GM12878 (cell line): ENCODE measurements at places on chromosomes 3 and 15. TPM values are rescaled to one million over a fixed set of nuclear protein-coding genes. Genes with fewer than 3 reads are reported as not detected.

GRCh38 chr3:36923523-36923943 is 21.3 kb downstream of the TRANK1 start:
- no peaks in the 10 kb centered on the region for H3K36me3 ChIP-seq
- no peak for DNase-seq
- H3K4me1 ChIP-seq: no peaks in the 10 kb centered on the region
- no peak overlapping the region for H3K4me3 ChIP-seq
- peaks cover 1% of the 10 kb centered on the region; the same call in 1 of the 2 replicates for H3K27me3 ChIP-seq
- H3K27ac ChIP-seq: no peak overlapping the region

SLC22A13 gene
- total RNA-seq: 0.13 TPM in 1 of 2 replicates, not detected in the other

DNA sequence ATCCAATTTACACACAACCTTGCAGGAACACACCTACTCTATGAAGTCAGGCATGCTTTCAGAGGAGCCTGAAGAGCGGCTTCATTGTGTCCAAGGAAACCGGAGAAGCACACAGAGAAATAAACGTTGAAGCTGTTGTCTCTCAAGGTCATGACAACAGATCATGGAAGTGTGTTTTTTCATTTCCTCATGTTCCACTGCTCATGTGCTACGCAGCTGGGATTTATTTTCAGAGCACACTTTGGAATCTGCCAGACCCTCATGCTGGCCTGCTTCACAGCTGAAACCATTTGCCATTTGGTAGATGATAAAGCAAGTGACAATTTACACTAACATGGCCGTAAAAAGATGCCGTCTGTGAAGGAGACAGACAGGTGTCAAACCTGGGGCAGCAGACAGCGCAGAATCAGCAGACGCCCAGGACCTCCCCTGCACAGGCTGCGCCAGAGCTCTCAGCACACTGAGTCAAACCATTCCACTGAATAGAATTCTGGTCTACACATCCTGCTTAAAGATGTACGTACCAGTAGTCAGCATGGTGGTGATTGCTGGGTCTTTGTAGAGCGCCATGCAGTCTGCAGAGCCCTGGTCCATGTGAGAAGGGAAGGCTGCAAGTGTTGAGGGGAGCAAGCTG is 99.3 kb downstream of the ARNT2 start:
- no peaks in the 10 kb centered on the region for H3K36me3 ChIP-seq
- peaks cover 3% of the 10 kb centered on the region for H3K27me3 ChIP-seq
- no peaks in the 10 kb centered on the region for H3K4me1 ChIP-seq
- H3K27ac ChIP-seq: no peak overlapping the region
- DNase-seq: no peak

DNA sequence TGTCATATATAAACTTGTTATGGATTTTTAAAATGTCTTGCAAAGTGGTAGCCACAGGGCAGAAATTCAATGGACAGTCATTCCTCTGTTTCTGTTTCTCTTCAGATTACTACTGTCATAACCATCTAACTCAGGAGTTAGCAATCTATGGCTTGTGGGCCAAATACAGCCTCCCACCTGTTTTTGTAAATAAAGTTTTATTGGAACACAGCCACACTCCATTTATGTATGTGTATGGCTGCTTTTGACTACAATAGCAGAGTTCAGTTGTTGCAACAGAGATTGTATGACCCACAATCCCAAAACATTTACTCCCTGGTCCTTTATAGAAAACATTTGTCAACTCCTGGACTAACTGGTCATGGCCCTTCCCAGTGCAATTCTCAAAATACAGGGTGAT is 20.0 kb downstream of the SLC27A2 start:
- no peak overlapping the region for H3K27ac ChIP-seq
- no peak overlapping the region for H3K4me3 ChIP-seq
- no peak for DNase-seq
- H3K36me3 ChIP-seq: no peaks in the 10 kb centered on the region

SPATA12 gene
- total RNA-seq: 0.29 and 0.38 TPM in 2 replicates

GRCh38 chr3:27596334-27596841 is 112.2 kb upstream of the SLC4A7 start:
- peak; percentile 56 for DNase-seq
- H3K4me1 ChIP-seq: peaks cover 18% of the 10 kb centered on the region
- H3K27me3 ChIP-seq: no peaks in the 10 kb centered on the region; the same call in 1 of the 2 replicates

DNA sequence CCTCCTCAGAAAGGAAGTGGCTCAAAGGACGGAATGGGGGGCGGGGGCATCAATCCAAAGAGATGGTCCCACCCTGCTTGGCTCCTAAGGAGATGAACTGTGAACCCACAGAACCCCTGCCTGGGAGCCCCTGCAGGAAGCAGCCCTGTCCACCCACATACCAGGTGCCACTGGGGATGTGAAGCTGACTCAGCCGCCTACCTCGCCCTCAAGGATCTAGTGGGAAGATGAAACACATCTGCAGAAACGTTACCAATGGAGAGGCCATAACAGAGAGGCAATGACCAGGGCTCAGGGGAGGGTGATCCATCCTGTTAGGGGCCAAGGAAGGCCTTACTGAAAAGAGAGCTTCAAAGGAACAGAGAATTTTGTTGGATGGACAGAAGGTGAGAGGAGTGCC is 35.1 kb downstream of the EAF1 start:
- H3K27me3 ChIP-seq: no peaks in the 10 kb centered on the region
- DNase-seq: no peak
- no peak overlapping the region for H3K4me3 ChIP-seq
- no peaks in the 10 kb centered on the region; the same call in 1 of the 2 replicates for H3K4me1 ChIP-seq
- no peak overlapping the region for H3K27ac ChIP-seq

DNA sequence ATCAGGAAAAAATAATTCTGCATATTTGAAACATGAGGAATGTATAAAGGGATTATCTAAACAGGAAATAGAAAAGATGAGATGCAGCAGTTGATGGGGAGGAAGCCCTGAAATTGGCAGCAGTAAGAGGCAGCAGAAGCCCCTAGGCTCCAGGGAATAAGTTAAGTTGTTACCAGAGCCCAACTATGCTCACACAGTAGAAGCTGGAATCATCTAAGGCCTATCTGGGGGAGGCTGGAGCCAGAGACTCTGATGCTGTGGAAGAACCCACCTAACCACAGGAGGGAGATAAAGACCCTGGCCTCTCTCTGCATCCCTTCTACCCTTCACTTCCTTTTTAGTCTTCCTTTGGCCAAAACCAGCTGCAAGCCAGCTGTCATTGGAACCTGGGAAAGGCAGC is 519.7 kb downstream of the DIPK2A start:
- H3K27ac ChIP-seq: no peak overlapping the region
- no peak for DNase-seq
- H3K4me1 ChIP-seq: no peaks in the 10 kb centered on the region
- H3K27me3 ChIP-seq: no peaks in the 10 kb centered on the region
- H3K36me3 ChIP-seq: no peaks in the 10 kb centered on the region
- H3K4me3 ChIP-seq: no peak overlapping the region

RBSN gene
- 10.7 and 11.9 TPM in 2 replicates for total RNA-seq

MB21D2 gene
- total RNA-seq: 16.1 and 16.6 TPM in 2 replicates

DNA sequence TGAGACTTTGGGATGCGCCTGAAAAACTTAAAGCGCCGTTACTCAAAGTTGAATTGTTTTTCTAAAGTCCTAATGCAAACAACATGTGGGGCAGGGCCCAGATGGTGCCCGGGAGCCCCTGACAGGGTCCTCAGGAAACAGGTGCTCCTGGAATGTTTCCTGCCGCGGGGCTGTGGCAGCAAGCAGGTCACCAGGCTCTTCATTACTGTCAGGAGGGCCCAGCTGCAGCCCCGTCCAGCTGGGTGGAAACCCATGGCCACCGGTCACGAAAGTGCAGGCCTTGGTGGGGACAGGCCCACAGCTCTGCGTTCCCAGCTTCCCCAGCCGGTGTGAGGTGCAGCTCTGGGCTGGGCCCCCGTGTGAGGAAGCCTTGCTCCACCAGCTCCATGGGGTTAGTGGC is 63.9 kb upstream of the GATA2 start:
- no peaks in the 10 kb centered on the region for H3K4me1 ChIP-seq
- no peak overlapping the region for H3K4me3 ChIP-seq
- no peak overlapping the region for H3K27ac ChIP-seq
- DNase-seq: no peak
- peaks cover 4% of the 10 kb centered on the region for H3K27me3 ChIP-seq

- no peak overlapping the region for H3K4me3 ChIP-seq
- peaks cover 8% of the 10 kb centered on the region for H3K4me1 ChIP-seq
- no peak overlapping the region for H3K27ac ChIP-seq
Observed at GRCh38 chr15:74901612-74902063, 5.0 kb downstream of the FAM219B start.

- DNase-seq: no peak
- H3K4me1 ChIP-seq: no peaks in the 10 kb centered on the region
- H3K4me3 ChIP-seq: no peak overlapping the region
- no peaks in the 10 kb centered on the region for H3K27me3 ChIP-seq
- no peak overlapping the region for H3K27ac ChIP-seq
Observed at GRCh38 chr15:41849204-41849603, 10.6 kb downstream of the PLA2G4B start.

CLDN1 gene
- total RNA-seq: 8.9 and 10.7 TPM in 2 replicates

CILP gene
- 0.05 TPM in 1 of 2 replicates, not detected in the other for total RNA-seq

FSTL1 gene
- total RNA-seq: 1.0 and 1.7 TPM in 2 replicates

DNA sequence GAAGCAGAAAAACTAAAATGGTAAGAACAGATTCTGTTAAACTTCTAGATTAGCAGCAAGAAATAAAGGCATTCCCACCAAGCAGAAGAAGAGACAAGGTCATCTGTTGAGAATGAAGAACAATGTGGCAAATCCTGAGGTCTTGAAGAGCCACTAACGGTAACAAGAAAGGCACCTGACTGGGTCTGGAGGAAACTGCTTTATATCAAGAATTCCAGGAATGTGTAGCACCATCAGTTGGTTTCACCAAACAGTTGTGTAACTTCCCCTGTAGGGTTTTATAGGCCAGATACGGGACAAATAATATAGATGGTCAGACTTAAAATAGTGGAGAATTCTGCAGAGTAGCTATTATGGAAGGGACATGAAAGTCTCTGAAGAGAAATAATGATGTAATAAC is 57.3 kb downstream of the ACAP2 start:
- no peak overlapping the region for H3K27ac ChIP-seq
- H3K27me3 ChIP-seq: no peaks in the 10 kb centered on the region
- H3K4me1 ChIP-seq: no peaks in the 10 kb centered on the region
- H3K36me3 ChIP-seq: no peaks in the 10 kb centered on the region
- no peak for DNase-seq

GOLGA6L10 gene
- total RNA-seq: 1.1 and 1.6 TPM in 2 replicates

- no peak for DNase-seq
- H3K27ac ChIP-seq: no peak overlapping the region
- no peaks in the 10 kb centered on the region for H3K4me1 ChIP-seq
- H3K27me3 ChIP-seq: no peaks in the 10 kb centered on the region
- no peaks in the 10 kb centered on the region for H3K36me3 ChIP-seq
Observed at GRCh38 chr15:26357653-26358052, 415.2 kb downstream of the GABRB3 start.

DNA sequence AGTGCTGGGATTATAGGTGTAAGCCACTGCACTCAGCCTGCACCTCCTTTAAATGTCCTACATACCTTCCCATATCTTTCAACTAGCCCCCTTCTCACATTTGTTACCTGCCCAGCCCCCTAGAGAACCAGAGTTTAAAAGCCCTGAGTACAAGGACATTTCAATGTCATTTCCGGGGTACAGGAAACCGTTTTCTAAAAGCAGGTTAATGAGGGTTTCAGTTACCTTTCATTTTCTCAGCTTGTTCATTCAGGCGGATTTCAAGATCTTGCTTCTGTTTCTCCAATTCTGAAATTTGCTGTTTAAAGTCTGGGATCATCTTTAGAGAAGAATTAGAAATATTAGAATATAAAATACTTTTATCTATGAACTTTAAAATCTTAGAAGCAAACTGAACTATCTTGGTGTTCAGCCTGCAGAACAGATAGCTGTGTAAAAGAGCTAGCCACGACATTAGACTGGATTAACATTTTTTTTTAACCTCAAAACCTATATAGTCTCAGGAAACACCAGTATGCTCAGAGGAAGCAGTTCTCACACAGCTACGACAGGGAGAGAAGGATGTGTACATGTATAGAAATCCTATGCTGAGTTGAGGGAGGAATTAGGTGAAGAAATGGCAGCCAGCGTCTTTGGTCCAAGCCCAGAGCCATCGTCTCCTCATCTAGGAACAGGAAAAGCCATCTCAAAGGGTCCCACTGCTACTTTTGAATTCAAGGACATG is 29.9 kb upstream of the GNB5 start:
- H3K4me3 ChIP-seq: peak overlapping the region; percentile 49
- no peaks in the 10 kb centered on the region for H3K36me3 ChIP-seq
- H3K4me1 ChIP-seq: peaks cover 26% of the 10 kb centered on the region

- no peaks in the 10 kb centered on the region for H3K4me1 ChIP-seq
- H3K27ac ChIP-seq: no peak overlapping the region
- H3K27me3 ChIP-seq: no peaks in the 10 kb centered on the region
- no peak for DNase-seq
- H3K4me3 ChIP-seq: no peak overlapping the region
Observed at GRCh38 chr3:43334976-43335375, 48.6 kb downstream of the SNRK start.

DNA sequence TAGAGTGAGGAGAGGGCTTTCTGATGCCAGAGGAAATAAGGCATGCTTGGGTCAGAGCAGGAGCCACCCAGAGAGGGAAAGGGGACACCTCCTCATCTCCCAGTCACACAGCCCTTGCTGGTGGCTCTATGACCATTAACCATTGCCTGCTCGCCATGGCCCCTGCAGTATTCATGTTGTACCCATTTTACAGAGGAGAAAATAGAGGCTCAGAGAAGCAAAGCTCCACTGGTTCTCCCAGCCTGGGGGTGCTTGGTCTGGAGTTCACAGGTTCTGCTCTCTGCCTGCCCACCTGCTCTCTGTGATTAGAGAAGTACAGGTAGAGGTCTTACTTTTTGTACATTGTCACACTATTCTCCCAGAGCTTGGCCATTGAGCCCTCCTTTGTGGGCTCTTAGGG is 56.2 kb downstream of the LINGO1 start:
- DNase-seq: no peak
- no peaks in the 10 kb centered on the region for H3K4me1 ChIP-seq
- H3K27ac ChIP-seq: no peak overlapping the region
- peaks cover 2% of the 10 kb centered on the region for H3K27me3 ChIP-seq
- no peaks in the 10 kb centered on the region for H3K36me3 ChIP-seq

GRCh38 chr3:155504682-155505081 is 211.2 kb upstream of the STRIT1 start:
- H3K36me3 ChIP-seq: no peaks in the 10 kb centered on the region
- H3K4me3 ChIP-seq: no peak overlapping the region
- no peaks in the 10 kb centered on the region; the same call in 1 of the 2 replicates for H3K27me3 ChIP-seq
- no peak overlapping the region for H3K27ac ChIP-seq
- DNase-seq: no peak

DNA sequence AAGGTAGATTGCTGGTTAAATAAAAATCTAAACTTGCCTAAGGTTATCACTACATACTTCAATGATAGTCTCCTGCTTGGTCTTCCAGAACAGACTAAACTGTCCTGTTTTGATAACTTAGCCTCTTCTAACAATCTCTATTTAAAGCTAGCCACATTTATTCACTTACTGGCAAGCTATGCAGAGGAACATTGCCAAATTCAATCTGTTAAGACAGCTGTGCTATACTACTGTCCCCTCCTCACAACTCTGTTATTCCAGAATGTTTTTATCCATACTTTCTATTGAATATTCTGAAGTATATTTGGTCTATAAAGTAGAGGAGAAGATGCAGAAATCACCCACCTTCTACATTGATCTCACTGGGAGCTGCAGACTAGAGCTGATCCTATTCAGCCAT is 594.0 kb upstream of the CCDC54 start:
- H3K4me1 ChIP-seq: no peaks in the 10 kb centered on the region
- no peaks in the 10 kb centered on the region for H3K36me3 ChIP-seq
- DNase-seq: no peak
- no peaks in the 10 kb centered on the region for H3K27me3 ChIP-seq
- no peak overlapping the region for H3K27ac ChIP-seq

ECE2 gene
- total RNA-seq: not detected in 2 replicates

TUSC2 gene
- 33.8 and 34.5 TPM in 2 replicates for total RNA-seq

GRCh38 chr15:80099241-80099640 is 39.8 kb downstream of the ZFAND6 start:
- peaks cover 8% of the 10 kb centered on the region; the same call in 1 of the 2 replicates for H3K36me3 ChIP-seq
- peak overlapping the region; percentile 64 for H3K27ac ChIP-seq
- peaks cover 14% of the 10 kb centered on the region for H3K4me1 ChIP-seq
- no peak for DNase-seq
- H3K4me3 ChIP-seq: peak overlapping the region; percentile 51
- no peaks in the 10 kb centered on the region for H3K27me3 ChIP-seq
